ENCODE measurements at places on chromosomes 2 and 18.
A peak's percentile ranks its signal among the peaks of the same experiment; 100 is the strongest.

- no peak for DNase-seq
Measured at GRCh38 chr2:161232571-161232970, 72.3 kb downstream of the TANK start.

- DNase-seq = no peak
Measured at GRCh38 chr2:219525533-219526232, 11.4 kb downstream of the ASIC4 start.

DNA sequence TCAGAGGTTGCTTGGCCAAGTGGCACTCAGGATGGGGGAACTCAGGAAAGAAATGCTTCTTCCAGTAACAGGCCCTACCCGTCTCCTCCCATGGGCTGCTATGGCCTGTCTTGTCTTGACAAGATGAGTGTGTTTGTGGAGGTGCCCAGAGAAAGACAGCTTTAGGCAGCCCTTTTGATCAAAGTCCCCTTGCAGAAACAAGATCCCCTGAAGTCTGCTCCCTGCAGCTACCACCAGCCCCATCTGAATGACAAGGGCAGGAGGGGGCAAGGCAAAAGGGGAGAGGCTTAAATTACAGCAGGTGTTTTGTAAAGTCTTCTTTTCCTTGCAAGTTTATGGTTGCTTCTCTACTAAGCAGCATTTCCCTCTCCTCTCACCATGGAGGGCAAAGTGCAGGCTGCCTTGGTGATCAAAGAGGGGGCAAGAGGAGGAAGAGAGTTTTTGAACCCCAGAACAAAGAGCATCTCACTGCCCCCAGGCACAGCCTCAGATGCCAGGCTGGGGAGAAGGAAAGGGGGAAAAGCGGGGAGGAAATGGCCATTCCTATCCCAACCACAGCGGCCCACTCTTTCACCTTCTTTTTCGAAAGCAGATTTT lies 6.7 kb downstream of the EVA1A start:
- no peak for DNase-seq

DNA sequence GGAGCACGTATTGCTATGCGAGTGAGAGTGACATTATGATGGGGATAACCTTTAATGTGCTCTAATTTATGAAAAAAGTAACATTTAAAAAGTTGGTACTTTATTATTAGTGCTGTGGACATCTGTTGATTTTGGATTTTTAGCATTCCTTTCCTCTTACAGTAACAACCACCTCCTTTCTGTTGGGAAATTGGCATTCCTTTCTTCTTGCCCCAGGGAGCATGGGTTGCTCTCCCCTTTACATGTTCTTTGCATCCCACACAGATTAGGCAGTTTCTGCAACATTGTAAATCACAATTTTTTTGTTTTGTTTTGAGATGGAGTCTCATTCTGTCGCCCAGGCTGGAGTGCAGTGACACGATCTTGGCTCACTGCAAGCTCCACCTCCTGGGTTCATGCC lies 300.2 kb downstream of the LPIN1 start:
- peak; percentile 77 for DNase-seq

GRCh38 chr18:26764586-26764985 lies 100.9 kb downstream of the AQP4 start:
- no peak for DNase-seq
